ENCODE measurements at places on chromosomes 16 and 17.

- no peak for DNase-seq
Observed at GRCh38 chr16:89787365-89787805, 29.1 kb downstream of the FANCA start.

GRCh38 chr17:9104370-9105041 lies 83.2 kb downstream of the NTN1 start:
- no peak for DNase-seq

DNA sequence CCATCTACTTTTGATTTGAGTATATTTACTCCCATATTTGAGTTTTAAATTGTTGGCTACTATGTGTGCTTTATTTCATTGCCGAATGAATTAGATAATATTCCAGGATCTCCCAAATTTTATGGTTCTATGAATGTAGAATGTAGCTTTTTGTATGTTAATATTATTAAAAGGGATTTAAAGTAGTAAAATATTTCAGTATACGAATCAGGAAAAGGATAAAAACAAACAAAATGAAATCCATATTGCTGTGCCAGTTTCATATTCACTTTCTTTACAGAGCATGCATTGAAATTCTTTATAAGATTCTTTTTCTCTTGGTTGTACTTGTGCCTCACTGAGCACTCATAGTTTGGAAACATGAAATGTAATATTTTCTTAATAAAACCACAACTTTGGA lies 155.1 kb downstream of the CHD9 start:
- DNase-seq, result no peak

GRCh38 chr16:16076423-16076813 lies 127.0 kb downstream of the ABCC1 start:
- no peak for DNase-seq

GRCh38 chr17:40417258-40417608 lies 463 bp downstream of the TOP2A start:
- peak; percentile 49 for DNase-seq

GRCh38 chr16:65833171-65833871 lies 533.2 kb upstream of the CDH5 start:
- DNase-seq, result no peak

DNA sequence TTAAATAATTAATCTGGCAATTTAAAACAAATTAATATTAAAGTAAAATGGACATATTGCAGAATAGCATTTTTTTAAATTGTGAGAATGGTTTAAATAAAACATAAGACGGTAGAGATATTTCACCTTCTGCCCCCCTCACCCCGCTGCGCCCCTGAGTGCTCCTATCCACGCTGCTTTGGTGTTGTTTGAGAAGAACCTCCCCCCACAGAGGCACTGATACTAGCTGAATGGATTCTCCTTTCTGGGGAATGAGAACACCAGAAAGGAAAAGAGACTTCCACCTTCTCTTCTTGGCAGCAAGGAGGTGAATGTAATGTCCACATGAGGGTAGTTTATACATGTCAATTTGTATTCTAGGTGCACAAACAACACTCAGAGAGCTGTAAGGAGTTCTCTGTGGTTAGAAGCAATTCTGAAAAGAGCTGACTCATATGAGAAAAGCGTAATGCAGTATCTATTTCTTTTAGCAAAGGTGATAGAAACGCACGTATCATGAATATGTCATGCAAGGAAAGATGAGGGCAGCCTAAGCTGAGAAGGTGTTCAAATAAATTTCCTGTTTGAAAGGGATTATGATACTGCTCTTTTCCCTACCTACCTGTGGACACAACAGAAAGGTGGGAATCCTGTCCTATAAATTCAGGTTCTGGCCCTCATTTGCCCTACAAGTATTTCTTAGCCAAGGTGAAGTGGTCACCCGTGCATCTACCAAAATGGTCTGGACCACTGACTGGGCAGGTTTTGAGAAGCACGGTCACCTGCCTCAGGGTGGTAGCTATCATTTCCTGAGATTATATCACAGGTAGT lies 126.9 kb downstream of the PARN start:
- DNase-seq, result peak; percentile 67

- peak; percentile 75 for DNase-seq
Observed at GRCh38 chr17:17919169-17920107, 52.8 kb downstream of the TOM1L2 start.

GRCh38 chr17:29240968-29241963 lies 5.4 kb upstream of the CRYBA1 start:
- DNase-seq, result peak; percentile 76

DNA sequence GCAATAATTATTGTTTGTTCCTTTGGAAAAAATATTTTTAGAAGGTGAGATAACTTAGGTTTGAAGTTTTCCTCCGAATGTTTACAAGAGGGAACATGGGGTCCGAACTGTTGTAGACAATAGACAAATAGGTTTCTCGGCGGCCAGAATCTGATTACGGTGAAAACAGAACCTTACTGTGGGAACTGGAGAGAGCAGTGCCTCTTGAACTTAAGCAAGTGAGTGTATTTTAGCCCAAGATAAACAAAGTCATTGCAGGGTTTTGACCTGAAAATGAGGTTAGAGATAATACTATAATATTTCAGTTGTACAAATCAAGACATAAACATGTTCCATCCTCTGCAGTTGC lies 134.7 kb downstream of the ABCA8 start:
- DNase-seq, result no peak

DNA sequence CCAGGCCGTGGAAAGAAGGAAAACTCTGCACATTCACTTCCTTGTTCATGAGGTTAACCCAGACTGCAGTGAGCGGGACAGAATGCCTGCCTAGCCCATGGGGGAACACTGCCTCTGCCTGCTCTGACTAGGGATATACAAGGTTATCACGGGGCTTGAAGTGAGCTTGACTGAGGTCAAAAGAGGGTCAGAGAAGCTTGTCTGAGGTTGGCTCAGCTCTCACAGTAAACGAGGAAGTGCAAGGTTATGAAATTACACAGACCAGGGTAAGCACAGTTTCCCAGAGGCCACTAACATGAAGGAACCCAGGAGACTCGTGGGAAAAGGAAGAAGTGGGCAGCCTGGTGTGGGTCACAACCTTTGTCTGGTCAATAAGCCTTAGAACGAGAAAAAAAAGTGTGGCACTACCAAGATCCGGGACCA lies 28.7 kb downstream of the HIC1 start:
- DNase-seq, result no peak

DNA sequence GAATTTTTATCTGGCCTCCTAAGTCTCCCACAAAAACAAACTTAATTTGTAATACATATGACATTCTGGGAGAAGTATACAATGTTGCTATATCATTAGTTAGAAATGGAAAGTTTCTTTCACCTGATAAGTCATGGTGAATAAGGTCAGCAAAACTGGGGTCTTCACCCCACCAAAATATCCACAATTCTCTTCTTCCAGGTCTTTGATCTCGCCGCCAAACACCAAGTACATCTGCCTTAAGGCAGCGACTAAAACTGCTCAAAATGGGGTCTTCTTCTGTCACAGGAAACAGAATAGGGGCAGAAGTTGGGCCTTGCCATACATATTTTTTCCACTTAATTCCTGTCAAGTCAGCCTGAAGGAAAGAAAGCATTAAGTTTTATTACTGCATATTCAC lies 2.1 kb downstream of the MED13 start:
- DNase-seq, result no peak

GRCh38 chr17:39551879-39552278 lies 55.8 kb downstream of the NEUROD2 start:
- no peak for DNase-seq

- no peak for DNase-seq
Observed at GRCh38 chr16:79154086-79154485, 446.5 kb downstream of the MAF start.

GRCh38 chr17:65049085-65049756 lies 7.3 kb downstream of the GNA13 start:
- peak; percentile 58 for DNase-seq

DNA sequence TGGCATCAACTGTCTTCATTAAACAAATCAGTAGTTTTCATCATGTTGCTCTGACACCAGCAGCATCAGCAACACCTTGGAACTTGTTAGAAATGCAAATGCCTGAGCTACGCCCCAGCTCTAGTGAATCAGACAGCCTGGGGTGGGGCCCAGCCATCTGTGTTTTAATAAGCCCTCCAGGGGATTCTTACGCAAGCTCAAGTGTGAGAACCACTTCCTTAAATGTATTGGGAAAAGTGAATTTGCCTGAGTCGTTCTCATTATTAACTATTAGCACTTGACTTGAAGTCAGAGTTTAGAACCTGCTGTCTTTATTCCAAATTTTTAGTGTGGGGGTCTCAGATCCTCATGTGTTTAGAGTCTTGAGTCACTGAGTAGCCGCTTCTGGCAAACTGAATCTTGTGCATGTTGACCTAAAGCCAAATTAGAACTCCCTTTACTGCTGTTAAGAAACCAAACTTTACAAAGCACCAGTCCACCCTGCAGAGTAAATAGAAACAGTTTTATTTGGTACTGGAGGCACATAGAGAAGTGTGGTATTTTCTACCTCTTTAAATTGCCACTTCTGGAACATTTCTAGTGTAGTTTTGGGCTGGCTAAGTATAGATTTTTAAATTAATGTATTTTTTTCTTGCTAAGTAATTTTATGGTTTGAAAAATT lies 137.4 kb upstream of the COX10 start:
- DNase-seq, result no peak

DNA sequence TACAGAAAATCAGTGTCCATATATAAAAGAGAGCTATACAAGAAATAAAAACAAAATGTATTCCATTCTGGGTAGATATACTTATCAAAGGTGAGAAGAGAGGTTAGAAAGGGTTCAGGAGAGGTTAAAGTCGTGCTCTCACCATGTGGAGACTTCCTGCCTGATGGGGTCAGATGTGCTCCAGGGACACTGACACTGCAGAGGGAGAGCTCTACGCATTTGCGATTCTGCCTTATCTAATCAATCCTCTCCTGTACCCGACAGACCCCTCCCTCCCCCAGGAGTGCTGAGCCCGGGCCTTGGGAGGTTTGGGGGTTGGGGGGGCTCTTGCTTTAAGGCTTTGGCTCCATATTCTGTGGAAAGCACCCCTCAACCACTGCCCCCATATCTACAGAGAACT lies 16.6 kb upstream of the SLC5A11 start:
- DNase-seq, result no peak

- no peak for DNase-seq
Observed at GRCh38 chr16:58125781-58126335, 3.3 kb downstream of the CFAP20 start.

GRCh38 chr16:35391328-35391727 lies 1931.9 kb downstream of the TP53TG3F start:
- peak; percentile 52 for DNase-seq

DNA sequence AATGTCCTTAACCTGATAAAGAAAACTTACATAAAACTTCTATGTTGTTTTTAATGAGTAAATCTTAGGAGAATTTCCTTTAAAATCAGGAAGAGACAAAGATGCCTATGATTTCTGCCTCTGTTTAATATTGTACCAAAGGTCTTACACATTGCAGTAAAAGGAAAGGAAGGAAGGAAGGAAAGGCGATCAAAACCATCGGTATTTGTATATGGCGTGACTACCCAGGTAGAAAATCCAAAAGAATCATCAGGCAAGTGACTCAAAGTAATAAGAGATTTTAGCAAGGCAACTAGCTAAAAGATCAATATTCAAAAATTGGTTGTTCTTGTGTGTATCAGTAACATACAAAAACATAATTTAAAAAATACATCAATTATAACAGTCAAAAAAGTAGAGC lies 3.5 kb downstream of the ICAM2 start:
- no peak for DNase-seq

- peak; percentile 15 for DNase-seq
Observed at GRCh38 chr17:73643001-73643851, 1.0 kb downstream of the SDK2 start.

- DNase-seq, result no peak
Observed at GRCh38 chr16:86906623-86907022, 328.3 kb downstream of the FOXL1 start.

DNA sequence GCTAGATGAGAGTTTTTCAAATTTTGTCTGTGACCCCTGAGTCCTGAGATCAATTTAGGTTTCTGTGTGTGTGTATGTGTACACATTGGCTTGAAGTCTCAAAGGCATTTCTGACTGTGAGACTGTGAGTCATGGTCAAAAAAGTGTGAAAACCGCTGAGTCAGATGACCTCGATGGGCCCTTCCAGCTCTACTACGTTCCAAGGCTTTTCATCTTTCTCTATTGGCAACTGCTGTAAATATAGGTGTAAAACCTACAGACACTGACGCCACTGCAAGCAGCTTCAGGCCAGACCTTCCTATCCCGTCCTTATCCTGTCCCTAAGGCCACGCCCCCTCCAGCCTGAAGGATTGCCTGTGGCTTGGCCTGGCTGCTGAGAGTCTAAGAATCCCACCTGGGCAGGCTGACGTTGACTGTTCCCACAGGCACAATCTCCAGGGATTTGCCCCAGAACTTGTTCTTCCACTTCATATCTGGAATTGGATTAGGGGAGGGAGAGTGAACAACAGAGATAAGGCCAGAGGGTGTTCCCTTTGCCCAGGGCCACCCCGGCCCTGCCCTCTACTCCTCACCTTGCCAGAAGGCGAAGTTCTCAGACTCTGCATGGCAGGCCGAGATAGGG lies 11.3 kb downstream of the OSBPL7 start:
- peak; percentile 72 for DNase-seq

DNA sequence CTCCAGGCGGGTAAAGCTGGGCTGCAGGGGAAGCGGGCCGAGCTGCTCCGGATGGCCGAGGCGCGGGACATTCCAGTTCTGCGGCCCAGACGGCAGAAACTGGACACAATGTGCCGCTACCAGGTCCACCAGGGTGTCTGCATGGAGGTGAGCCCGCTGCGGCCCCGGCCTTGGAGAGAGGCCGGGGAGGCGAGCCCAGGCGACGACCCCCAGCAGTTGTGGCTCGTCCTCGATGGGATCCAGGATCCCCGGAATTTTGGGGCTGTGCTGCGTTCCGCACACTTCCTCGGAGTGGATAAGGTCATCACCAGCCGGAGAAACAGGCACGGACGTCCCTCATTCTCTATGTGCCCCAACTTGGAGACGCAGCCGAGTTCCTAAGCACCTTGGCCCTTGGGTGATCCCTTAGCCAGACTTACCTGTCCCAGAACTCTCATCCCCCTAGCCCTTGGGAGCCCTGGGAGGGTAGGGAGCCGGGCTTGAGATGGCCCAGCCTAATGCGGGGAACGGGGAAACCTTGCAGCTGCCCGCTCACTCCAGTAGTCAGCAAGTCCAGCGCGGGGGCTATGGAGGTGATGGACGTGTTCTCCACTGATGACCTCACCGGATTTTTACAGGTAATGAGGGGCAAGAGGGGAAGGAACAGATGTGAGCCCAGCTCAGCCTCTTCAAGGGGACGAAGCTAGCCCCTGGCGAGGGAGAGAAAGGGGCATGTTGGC lies 806 bp downstream of the MRM1 start:
- peak; percentile 14 for DNase-seq

- DNase-seq, result no peak
Observed at GRCh38 chr16:53753431-53753830, 49.5 kb downstream of the FTO start.
